Muscle of back (tissue), 13 donors: ENCODE measurements at places on chromosomes 2 and 18. TPM values are rescaled to one million over a fixed set of nuclear protein-coding genes. Genes with fewer than 3 reads are reported as not detected.

The NEU2 gene
- not detected for polyA plus RNA-seq

The RNF125 gene
- polyA plus RNA-seq = 13.0 TPM

The PRR30 gene
- not detected for polyA plus RNA-seq

The CPO gene
- polyA plus RNA-seq = 0.22 TPM

The RETREG2 gene
- polyA plus RNA-seq = 41.4 TPM

The ELOA2 gene
- polyA plus RNA-seq = 0.05 TPM

The SCN3A gene
- 0.64 TPM for polyA plus RNA-seq

The ALPG gene
- 0.30 TPM for polyA plus RNA-seq

The ID2 gene
- 27.6 TPM for polyA plus RNA-seq

GRCh38 chr2:186125625-186126024 is 360.4 kb upstream of the ZC3H15 start:
- DNase-seq = no peak

DNA sequence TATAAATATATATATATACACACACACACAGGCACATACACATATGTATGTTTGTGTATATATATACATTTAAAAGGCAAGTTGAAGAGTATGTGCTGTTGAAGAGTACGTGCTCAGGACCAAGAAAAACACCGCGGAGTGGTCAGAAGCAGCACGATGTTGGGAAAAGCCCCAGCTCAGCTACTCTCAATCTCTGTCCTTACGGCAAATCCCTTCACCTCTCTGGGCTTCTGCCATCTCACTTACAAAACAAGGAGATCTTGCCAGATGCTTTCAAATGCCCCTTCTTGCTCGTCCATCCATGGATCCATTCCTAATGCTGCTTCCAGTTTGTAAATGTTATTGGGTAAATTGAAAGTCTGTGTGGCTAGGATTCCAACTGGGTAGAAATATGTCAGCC is 333.9 kb downstream of the BCL11A start:
- no peak for DNase-seq

- DNase-seq = no peak
Observed at GRCh38 chr2:138515092-138515491, 13.5 kb downstream of the SPOPL start.

DNA sequence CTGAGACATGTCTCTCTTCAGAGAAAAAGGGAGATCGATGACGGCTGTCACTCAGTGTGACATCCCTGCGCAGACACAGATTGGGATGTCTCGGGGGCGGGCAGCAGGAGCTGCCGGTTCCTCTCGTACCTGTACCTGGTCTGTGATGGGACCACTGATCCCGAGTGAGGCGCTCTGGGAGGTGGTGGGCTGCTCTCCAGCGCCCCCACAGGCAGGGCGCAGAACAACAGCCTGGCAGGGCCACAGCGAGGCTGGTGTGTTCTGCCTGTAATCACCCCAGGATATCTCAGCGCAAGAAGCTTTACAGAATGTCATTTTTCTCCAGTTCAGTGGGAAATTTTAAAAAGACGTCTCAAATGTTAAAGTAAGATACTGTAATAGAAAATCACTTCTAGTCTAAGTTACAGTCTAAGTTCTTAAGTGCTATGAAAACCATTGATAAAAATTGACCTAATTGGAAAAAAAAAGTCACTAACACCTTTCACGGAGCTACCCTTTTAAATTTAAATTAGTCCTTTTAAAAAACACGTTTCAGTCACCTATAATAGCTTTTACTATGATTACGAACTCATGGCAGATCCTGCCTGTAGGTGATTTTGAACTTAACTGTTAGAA is 189.8 kb downstream of the SNTG2 start:
- no peak for DNase-seq

DNA sequence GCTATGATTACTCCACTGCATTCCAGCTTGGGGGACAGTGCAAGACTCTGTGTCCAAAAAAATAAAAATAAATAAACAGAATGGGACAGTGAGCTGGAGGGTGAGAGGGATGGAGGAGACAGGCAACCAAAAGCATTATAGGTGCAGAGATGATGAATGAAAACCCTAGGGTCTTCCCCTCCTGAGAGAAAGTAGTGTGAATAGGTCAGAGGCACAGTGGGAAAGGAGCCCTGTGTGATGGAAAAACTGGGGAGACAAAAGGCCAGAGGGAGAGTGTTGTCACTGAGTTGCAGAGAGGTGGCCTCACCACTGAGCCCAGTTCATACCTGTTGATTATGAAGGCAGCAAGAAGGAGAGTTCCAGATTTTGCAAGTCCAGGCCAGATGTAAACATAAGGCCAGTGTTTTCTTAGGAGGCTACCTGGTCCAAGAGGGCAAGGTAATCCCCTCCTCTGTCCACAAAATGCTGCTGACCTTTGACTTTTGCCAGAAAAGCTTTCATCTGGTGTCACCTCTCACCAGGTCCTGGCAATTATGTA is 17.6 kb upstream of the AGFG1 start:
- DNase-seq = no peak

- DNase-seq = no peak
Observed at GRCh38 chr18:74451148-74451547, 6.0 kb downstream of the DIPK1C start.

GRCh38 chr18:53906681-53907080 is 317.8 kb downstream of the MBD2 start:
- DNase-seq = no peak

DNA sequence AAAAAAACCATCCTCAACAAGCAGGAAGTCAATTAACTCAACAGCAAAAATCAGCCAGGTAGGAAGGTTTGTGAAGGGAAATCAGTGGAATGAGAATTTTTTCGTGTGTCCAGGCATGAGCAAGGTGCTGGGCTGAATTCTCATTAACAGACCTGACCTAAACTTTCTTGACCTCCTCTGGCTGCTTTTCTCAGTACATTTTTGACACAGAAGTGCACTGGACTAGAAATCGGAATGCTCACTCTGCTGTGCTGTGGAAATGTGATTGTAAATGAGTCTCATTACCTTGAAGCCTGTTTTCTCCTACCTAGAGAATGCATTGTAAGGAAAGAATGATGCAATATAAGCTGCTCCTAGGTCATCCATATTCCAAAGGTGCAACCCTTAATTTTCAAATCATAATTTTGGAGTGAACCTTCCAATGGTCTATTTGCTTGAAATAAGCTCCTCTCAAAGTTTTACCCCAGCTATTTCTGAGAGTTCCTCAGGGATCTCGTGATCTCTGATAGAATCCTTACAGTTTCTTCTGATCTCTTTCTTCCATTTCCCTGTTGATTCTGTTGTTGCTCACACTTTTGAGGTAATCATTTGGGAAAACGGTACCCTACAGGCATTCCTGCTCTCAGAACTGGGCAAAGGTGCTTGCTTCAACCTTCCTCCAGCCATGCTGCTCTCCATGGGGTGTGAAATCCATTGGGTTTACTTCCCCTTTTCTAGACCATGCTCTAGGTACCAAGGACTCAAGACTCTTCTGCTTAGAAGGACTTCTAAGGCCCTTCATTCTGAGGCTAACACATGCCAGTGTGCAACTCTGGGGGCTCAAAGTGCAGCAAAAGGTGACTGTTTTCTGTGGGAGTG is 104.9 kb upstream of the ITPRID2 start:
- DNase-seq = no peak

- no peak for DNase-seq
Observed at GRCh38 chr2:151347906-151348305, 9.5 kb upstream of the TNFAIP6 start.

DNA sequence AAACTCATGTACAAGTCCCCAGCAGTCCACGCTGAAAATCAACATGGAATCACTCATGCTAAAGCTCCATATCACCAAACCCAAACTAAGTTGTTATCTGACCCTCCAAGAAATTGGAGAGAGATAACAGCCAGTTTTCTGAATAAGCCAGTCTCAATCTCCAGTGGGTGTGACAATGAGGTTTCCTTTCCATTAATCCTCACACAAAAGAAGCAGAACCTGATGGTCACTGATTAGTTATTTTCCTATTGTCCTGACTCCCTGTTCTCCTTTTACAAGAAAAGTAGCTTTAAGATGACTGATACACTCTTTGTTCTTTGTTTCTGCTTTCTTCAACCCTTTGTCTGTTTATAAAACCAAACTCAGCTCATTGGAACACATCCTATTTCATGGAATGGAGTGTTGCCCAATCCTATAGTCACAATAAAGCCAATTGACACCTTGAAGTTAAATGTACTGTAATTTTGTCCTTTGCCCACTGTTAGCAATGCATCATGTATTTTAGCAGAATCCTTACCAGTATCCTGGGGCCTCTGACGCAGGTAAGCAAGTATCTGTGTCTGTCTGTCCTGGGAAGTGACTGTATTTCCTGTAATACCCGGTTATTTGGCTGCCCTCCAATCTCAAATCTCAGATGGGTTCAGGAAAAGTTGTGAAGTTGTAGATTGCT is 30.6 kb upstream of the SH3RF3 start:
- no peak for DNase-seq

GRCh38 chr2:194205568-194206227 is 1451.3 kb upstream of the SLC39A10 start:
- no peak for DNase-seq
